AG08396 (cell line): ENCODE measurements at places on chromosomes 11 and 22.

GRCh38 chr22:24514241-24515026 lies 19.3 kb downstream of the UPB1 start:
- DNase-seq = no peak

DNA sequence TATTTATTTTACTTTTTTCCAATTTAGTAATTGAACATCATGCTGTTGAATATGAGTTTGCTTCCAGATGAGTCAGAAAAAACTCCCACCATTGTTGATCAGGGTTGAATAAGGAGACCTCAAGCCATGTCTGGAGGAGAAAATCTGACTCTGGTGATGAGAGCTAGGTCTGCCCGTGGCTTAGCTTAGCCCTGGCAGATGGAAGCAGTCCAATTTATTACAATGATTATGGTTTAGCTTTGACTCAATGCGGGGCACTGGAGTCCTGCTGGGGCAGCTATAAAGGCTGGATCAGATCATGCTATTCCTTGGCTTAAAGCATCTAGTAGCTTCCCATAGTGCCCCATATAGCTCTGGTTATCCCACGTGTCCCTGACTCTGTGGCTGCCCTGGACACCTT lies 506.5 kb downstream of the MN1 start:
- no peak for DNase-seq

- no peak for DNase-seq
These were observed 19.8 kb downstream of the SPECC1L start for GRCh38 chr22:24290459-24290858.

DNA sequence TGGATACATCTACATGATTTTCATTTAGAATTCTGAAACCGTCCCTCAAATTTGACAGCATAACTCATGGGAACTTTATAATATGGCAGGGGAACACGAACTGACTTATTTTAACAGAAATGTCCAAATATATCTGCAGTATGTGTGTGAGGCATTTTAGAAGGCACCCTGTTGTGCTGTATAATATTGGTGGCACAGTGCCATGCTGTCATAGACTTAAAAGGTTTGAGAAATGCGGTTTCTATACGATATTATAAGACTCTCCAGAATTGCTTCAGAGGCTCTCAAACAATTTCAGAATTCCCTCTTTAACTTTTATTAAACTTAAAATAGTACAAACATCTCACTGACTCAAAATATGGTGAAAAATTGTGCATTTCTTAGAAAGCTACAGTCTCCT lies 181.6 kb downstream of the MSANTD4 start:
- DNase-seq = no peak

GRCh38 chr11:84390441-84391078 lies 1104.4 kb upstream of the CCDC90B start:
- no peak for DNase-seq

GRCh38 chr11:15266999-15267398 lies 152.3 kb downstream of the INSC start:
- no peak for DNase-seq

DNA sequence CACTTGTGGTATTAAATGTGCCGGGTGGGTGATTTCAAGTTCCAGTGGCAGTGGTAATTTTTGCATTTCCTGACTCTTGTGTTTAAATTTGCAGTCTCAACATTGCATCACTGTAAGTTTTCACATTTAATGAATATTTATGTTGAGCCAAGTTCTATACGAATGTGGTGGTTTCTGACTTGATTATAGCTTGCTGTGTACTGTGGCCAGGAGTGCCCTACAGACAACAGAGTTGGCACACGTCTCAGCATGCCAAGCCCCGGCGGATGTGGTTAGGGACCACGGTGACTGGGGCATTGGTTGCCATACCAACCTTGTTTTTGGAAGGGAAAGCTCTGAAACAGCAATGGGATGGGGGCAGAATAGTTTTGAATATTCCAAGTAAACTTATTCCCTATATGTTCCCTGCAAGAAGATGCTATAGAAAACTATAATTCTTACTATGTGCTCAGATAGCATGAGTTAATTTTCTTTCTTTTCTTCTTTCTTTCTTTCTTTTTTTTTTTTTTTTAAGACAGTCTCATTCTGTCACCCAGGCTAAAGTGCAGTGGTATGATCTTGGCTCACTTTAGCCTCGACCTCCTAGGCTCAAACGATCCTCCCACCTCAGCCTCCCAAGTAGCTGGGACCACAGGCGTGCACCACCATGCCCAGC lies 16.0 kb downstream of the ZNRF3 start:
- DNase-seq = peak; percentile 42

DNA sequence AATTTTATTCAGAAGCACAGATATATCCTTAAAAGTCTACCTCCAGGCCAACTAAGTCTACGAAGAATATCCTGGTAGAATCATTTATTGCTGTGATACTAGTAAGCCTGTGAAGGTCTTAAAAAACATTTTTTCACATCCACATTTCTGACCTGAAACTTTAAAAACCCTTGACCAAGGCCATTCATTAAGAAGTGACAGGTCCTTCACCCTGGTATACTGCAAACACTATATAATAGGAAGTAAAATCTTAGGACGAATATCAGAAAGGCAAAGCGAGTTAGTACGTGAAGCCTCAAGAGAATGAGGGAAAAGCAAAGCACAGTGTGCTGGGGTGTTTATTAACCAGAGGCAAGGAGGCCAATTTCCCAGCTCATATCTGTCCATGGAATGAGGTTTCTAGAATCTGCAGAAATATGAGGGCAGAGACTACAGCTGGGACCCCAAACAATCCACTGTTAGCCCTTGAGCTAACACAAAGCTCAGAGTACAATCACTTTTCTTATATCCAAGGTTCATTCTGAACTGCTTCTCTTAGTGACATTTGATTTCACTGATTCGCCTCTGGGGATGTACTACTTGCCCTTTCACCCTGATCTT lies 71.0 kb downstream of the AMBRA1 start:
- no peak for DNase-seq

DNA sequence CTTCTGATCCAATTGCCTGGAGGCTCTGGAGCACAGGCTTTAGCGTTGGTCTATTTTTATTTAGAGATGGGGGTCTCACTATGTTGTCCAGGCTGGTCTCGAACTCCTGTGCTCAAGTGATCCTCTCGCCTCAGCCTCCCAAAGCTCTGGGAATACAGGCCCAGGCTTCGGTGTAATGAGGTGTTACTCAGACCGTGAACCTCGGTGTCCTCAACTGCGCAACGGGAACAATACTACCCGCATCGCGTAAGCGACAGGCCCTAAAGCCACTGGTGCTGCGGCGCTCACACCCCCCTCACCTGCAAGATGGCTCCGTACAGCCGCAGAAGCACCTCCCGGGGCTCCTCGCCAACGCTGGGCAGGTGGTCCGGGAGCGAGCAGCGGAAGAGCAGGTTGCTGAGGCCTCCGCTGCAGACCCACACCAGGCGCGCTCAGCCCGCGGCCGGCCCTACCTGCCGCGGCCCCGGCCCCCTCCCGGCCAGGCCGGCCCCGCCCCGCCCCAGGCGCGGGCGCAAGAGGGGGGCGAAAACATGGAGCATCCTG lies 628 bp downstream of the CHKB start:
- peak; percentile 21 for DNase-seq

DNA sequence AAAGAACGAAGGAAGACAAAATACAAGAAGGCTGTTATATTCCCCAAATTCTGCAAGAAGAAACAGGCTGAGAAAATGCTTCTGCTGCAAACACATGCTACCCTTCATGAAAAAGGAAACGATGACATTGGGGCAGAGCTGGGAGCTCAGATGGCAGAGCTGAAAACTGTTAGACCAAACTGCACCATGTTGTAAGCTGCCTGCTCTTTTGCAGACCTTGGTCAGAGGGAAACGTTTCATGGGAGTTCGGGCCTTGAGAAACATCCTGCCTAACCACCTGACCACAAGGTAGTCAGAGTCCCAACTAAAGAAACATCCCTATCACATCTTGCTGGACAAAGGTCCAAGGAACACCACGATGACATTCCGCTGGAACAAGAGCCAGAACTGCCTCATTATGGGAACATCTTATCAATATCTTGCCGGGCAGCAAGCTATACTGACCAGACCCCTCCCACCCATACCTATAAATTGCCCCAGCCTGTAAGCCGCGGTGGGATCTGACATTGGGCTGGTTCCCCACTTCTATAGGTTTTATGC lies 110.7 kb upstream of the CTSC start:
- no peak for DNase-seq

GRCh38 chr11:121904148-121904547 lies 211.9 kb downstream of the BLID start:
- DNase-seq = no peak
